Activated CD4-positive, alpha-beta T cell treated with anti-CD3 and anti-CD28 coated beads for 4 hours (primary cell): ENCODE measurements at places on chromosomes 5 and 9.

DNA sequence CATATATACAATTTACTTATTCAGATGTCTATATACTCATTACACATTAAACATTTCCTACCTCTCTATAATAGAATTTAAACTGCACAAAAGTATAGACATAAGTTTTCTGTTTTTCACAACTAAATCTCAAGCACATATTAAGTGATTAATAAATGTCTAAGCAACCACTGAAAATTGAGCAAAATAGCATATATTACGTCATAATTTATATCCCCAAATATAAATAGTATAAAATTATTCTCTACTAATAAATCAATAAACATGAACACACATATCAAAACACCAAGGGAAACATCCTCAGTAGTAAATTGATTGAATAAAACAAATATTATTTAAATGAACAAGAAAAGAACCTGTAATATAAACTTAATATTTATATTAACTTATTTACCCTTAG is 865.1 kb downstream of the CDH18 start:
- DNase-seq: no peak

GRCh38 chr9:72899734-72900477 is 52.9 kb downstream of the ALDH1A1 start:
- DNase-seq: no peak

- DNase-seq: no peak
These were observed 141.4 kb downstream of the KIF4B start for GRCh38 chr5:155154973-155155372.

DNA sequence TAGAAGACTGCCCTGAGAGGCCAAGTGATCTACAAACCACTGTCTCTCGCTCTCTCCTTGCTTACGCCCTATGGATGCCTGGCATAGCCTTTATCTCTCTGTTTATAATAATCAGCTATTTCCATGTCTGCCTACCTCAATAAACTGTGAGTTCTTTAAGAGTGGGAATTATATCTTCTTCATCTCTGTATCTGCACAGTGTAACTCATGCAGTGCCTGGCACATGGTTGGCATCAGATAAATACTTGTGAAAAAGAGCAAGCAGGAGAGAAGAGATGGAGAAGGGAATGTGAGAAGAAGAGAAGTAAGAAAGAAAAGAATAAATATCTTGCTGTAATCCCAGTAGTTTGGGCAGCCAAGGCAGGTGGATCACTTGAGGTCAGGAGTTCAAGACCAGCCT is 94.6 kb upstream of the TNPO1 start:
- DNase-seq: no peak
